ENCODE measurements at places on chromosomes 11 and 22. TPM values are rescaled to one million over a fixed set of nuclear protein-coding genes. Genes with fewer than 3 reads are reported as not detected.

DNA sequence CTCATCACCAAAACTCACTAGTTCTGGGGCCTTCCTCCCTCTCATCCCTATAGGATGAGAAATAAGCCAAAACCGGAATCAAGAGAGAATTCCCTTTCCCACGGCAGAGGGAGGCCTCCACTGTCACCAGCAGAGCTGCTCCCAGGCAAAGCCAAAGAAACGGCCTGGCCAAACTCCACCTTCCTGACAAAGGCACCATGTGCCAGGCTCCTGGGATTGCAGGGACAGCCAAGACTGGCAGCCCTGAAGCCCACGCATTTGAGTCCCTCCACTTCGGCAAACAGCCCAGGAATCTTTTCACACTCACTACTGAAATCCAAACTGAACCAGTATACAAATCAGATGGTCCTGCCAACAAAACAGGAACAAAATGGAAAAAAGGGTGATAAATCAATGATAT is 6.1 kb downstream of the SMCO4 start:
- no peak for DNase-seq

BTBD18 gene
- total RNA-seq = not detected

GRCh38 chr11:108405706-108406105 is 61.6 kb downstream of the C11orf65 start:
- no peak for DNase-seq

TMEM151A gene
- total RNA-seq = 1.6 TPM

DNA sequence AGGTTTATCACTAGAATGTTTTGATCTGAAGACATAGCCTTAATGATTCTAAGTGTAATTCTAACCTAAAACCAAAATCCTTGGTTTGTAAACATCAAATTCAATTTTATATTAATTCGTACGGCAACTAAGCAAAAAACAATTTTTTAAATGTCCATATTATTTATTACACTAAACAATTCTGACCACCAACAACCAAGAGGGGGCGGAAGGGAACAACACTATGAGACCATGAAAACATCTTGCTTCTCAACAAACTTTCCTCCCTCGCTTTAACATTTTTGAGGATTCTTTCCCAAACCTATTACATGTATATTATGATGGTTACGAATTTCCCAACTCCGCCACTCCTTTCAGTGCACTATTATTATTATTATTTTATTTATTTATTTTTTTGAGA is 6.5 kb upstream of the UCP2 start:
- DNase-seq = no peak

DNA sequence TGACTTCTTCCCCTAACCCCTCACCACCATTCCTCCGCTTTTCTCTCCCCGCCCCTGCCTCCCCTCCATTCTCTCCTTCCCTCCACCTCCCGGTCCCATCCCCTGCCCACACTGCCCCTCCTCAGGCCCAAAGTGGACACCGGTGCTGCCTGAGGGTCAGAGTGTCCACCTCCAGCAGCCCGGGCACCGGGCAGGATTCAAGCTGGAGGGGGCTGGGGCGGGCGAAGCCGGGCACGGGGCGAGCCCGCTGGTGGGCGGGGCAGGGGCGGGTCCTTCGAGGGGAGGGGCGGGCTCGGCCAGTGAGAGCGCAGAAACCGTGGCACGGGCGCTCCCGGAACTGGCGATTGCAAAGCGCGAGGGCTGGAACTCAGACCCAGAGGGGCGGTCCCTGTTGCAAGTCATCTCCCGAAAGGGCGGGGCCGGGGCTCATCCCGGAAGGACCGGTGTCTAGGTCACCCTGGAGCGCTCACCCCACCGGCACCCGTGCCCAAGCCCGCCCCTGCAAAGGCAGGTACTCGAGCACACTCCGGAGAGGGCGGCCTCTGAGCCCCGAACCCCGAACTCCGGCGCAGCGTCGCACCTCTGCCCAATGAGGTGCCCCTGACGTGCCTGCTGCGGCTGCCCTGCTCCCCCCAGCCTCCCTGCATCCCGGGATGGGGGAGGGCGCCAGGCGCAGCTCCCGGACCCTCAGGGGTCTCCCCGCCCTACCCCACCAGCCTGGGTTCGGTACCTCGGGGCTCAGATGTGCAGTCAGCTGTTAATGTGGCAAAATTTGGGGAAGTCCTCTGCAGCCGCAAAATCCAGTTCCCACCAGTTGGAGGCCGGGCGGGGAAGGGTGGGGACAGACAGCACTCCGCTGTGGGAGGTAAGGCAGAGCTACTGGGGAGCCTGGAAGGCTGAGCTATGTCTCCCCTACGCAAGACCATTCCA is 16.5 kb upstream of the CDKN1C start:
- DNase-seq = peak; percentile 74

- no peak for DNase-seq
These were observed 309.4 kb upstream of the ZC3H12C start for GRCh38 chr11:109783840-109784239.

GRCh38 chr11:13216711-13217075 is 60.9 kb upstream of the BMAL1 start:
- no peak for DNase-seq

PRPF19 gene
- 96.3 TPM for total RNA-seq

DNA sequence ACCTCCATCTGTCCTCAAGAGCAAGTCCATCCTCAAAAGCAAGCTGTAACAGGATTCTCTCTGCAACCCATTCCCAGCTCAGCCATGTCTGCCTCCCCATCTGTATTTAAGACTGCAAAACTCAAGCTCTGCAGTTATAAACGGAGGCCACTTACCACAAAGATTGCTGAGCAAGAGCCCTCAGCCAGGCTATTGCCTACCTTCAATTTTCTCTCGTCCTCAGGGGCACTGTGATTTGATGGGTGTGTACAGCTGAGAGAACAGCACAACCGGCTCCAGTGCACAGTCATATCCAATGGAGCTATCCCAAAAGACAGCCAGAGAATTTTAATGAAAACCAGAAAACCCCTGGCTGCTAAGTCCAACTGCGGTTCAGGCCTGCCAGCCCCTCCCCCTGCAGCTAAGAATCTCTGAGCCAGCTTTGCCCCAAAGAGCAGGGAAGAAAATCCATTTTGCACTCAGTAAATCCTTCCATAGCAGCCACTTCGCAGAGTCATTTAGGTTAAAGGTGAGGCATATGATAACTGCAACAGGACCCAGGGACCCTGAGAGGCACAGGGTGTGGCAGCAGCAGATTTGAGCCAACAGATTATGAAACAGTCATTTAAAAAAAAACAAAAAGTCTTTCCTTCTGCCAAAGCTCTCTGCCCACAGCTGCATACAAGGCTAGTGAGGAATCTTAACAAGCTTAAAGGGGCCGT is 37.6 kb downstream of the RAB30 start:
- no peak for DNase-seq

FREY1 gene
- total RNA-seq = 2.3 TPM

GRCh38 chr11:108223348-108224149 is 682 bp downstream of the ATM start:
- no peak for DNase-seq

IFITM5 gene
- not detected for total RNA-seq

PATE2 gene
- total RNA-seq = not detected

- DNase-seq = no peak
These were observed 2.8 kb downstream of the MYH9 start for GRCh38 chr22:36384766-36385481.

MDK gene
- total RNA-seq = 1,586 TPM

GRCh38 chr11:72244060-72244360 is at the start of gene PHOX2A:
PHOX2A (minus strand) TSS chr11:72244176; CDS start chr11:72244004, 172 bp downstream.
- DNase-seq = no peak

MUC5B gene
- total RNA-seq = not detected

DNA sequence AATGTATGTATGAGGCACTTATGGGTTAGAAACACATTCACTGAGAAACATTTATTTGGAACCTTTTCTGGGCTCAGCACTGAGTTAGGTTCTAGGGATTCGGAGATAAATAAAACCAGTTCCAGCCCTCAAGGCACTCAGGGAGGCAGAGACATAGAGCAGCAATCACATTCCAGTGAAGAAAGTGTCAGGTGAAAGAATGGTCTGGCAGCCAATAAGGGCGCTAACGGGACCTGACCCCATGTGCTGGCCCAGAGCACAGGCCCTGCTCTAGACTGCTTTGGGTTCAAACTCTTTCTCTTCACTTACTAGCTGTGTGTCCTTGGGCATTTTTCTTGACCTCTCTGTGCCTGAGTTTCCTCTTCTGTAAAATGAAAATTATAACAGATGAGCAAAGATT is 146.0 kb upstream of the SYT13 start:
- DNase-seq = no peak

DNA sequence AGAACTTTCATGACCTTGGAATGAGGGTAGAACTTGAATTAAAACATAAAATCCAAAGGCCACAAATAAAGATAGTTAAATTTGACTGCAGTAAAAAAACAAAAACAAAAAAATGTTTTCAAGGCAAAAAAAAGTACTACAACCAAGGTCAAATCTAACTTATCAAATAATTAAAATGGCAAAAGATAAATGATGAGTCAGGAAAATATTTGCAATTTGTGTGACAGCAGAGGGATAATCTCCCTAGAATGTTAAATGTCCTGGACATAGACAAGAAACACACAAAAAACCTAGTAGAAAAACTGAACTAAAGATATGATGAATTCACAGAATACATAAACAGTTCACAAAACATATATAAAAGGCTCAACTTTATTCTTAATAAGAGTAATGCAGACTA is 110.2 kb upstream of the TEAD1 start:
- DNase-seq = no peak

PLEKHA7 gene
- total RNA-seq = 23.9 TPM

GRCh38 chr11:45071232-45071631 is 75.2 kb upstream of the PRDM11 start:
- no peak for DNase-seq

- no peak for DNase-seq
These were observed 2352.8 kb upstream of the RAG2 start for GRCh38 chr11:38950867-38951266.

DNA sequence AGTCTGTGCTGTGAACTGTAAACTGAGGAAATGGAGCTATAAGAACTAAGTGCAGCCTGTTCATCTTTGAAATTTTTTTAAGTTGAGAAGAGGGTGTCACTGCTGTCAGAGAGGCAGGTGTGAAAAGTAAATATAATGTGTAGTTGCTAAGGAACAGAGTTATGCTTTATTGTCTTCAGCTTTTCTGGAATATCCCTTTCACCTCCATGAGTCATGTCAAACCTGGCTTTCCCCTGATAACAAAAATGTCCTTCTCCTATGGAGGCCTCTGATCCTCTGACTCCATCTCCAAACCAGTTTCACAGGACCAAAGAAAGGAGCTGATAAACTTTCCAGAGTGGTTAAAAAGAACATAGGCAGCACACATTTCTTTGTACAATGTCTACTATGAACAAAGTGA is 12.8 kb upstream of the MUC15 start:
- DNase-seq = no peak

DNA sequence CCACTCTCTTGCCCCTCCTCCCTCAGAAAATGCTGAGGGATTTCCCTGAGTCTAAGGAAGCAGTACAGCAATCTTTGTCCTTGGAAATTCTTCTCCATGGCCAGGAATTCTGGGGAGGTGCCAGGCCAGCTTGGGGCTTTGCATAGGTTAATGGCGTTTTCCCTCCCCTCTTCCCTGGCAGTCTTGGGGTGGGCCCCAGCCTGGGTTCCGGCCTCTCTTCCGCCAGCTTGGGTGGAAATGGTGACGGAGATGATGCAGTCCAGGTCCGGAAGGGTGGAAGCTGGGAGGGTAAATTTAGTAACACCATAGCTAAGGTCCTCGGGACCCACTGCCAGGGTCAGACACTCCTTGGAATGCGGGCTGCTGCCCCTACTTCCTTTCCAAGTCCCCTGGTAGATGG is 5.0 kb downstream of the PHLDB1 start:
- DNase-seq = no peak

DNA sequence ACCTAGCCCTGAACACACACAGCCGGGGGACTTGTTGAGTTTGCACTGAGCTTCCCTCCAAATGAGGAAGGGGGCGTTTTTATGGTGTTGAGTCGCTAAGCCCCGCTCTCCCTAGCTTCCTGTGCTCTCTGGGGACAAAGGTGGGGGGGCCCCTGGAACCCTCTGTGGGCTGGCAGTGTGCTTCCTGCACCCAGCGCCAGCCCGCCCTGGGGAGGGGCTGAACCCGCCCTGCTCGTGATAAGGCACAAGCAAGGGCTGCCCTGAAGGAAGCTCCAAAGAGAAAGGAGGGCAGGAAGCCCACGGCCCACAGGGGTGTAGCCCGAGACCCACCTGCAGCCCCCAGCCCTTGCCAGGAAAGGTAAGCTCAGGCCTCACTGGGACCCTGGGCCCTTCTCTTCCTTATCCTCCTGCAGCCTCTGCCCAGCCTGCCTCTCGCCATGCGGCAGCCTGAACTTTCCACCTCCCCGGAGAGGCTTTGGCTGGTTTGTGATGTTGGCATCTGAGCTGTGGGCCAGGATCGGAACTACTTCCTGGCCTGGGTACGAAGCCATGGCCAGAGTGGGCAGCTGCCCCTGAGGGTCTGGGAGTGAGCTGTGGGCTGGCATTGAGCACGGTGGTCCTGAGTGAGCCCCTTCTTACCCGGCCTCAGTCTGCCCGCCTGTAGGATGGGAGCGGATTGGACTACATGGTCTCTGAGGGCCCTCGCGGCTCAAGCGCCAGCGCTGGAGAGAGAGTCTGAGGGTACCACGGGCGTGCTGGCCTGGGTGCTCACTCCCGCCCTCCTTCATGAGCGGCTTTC is at the start of gene FERMT3:
Gene FERMT3 (plus strand): TSS at position 265 of the 799 bp plus-strand sequence. CDS start 644 bp downstream, outside the sequence.
- DNase-seq = no peak

GRCh38 chr11:62508336-62509058 is 38.1 kb downstream of the AHNAK start:
- no peak for DNase-seq

C22orf23 gene
- not detected for total RNA-seq

Measured in mesothelial cell of epicardium (in vitro differentiated cells).